ENCODE measurements at places on chromosomes 2 and 18.

GRCh38 chr2:109174626-109175349, 45.8 kb downstream of the SH3RF3 start:
- DNase-seq = no peak

- DNase-seq = no peak
Observed at GRCh38 chr2:113876503-113877387, 13.1 kb upstream of the ACTR3 start.

DNA sequence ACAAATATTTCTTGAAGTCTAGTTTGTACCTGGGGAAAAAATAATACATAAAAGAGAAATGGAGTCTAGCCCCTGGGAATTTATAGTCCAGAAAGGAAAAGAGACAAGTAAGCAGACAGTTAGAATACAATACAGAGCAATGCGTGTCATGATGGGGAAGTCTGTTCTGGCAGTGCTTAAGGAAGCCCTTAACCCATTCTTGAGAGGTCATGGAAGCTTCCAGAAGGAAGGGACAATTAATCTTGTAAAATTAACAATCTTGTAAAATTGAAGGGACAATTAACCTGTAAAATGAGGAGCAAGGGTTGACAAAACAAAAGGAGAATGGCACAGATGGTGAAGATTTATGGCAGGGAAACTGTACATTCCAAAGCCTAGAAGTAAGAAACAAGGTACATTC, 66.7 kb downstream of the METTL4 start:
- DNase-seq = no peak

DNA sequence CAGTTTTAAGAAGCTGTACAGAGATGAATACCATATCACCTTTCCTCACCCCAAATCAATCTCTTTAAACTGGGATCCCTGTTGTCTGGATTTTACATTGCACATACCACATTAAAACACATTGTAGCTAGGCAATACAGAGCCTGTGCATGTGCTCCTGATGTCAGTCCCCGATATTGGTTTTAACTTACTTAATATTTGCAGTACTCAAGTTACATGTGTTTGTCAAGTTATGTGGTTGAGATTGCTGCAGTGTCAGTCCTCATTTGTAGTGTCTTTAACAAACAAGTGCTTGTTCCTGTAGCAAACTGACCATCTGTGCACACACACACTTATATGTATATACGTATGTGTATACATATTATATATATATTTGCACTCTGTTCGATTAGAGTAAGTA, 10.4 kb upstream of the UBE2E3 start:
- DNase-seq = no peak

DNA sequence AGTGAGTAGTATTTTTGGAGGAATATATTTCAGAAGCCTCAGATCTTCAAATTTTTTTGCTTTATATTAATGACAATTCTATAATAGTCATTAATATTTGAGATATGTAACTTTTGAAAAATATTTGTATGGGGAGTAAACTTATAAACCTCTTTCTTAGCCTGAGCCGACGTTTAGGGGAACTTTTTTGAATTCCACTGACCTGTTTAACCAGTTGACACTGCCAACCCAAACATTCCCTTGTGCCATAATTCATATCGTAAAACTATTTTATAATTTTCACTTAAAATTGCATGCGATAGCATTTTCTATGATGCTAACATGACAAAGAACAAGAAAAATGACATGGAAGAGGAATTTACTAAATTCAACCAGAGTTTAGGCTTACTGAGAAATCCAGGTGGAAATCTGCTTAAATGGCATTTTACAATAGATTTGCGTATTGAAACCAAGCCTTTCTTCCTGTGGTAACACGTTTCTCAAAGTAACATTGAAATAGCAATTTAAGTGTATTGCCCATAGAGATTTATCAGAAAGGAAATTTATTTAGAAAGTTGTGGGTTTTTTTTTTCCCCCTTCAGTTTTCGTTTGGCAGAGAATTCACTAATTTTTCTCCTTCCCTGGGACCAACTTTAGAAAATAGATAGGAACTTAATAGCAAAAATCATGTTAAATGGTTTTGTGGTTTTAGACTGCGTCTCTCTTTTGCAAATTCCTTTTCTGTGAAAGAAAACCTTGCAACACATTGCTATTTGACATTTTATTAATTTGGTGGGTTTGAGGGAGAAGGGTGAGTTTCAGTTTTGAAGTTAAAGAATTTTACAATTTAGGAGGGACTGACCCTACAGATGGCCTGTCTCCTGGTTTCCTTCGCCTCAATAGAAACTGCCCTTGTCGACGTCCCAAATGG, 77.4 kb downstream of the TANC1 start:
- no peak for DNase-seq

GRCh38 chr2:196353717-196354116, 182.3 kb upstream of the STK17B start:
- DNase-seq = no peak

GRCh38 chr2:187774551-187775071, 220.4 kb upstream of the TFPI start:
- peak; percentile 37 for DNase-seq

DNA sequence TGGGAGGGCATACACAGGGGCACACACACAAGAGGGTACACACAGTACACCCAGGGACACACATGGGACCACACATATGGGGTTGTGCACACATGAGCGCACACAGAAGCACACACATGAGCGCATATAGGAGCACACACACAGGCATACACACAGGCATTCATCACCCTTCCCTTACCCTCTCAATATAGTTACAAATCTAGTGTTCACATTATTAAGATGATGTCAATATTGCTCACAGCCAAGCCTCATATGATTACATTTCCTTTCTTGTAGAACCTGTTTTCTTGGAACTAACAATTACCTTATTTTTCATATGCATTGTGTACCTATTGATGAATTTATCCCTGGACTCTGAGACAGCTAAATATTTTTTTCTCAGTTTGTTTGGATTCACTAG, 156.7 kb downstream of the FHOD3 start:
- no peak for DNase-seq

GRCh38 chr2:85419009-85419675, 628 bp downstream of the SH2D6 start:
- no peak for DNase-seq
